ENCODE measurements at places on chromosomes 5 and 9.

DNA sequence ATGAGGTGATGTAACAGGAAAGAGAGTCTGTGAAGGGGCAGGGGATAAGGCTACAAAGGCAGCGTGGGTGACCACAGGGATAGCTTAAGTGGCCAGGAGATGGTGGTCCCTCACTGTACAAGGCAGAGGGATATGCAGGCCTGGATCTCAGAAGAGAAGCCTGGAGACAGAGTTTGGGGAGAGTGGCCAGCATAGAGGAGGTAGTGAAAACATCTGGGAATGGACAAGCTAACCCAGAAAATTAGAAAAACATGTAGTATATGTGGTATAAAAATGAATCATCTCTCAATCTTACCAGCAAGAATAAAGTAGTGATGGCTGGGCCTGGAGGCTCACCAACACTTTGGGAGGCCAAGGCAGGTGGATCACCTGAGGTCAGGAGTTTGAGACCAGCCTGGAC lies 349.2 kb upstream of the KLF4 start:
- DNase-seq = no peak

DNA sequence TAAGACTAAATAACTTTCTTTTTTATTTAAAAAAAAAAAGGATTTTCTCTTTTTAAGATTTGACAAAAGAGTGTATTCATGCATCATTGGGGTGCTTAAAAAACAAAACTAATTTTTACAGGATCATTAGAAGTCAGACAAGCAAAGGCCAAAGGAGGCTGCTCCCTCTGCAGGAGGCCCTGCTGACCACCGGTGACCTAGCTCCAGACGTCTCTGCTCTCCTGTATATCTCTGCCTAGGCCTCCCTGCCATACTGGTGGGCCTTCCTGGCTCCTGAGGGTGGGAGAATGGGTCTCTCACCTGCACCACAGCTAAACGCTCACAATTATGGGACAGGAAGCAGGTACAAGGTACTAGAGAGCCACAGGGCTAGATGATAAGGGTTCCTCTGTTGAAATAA lies 36.6 kb downstream of the CSF2 start:
- no peak for DNase-seq

- DNase-seq = no peak
Observed at GRCh38 chr5:79966448-79966847, 24.6 kb downstream of the MTX3 start.

DNA sequence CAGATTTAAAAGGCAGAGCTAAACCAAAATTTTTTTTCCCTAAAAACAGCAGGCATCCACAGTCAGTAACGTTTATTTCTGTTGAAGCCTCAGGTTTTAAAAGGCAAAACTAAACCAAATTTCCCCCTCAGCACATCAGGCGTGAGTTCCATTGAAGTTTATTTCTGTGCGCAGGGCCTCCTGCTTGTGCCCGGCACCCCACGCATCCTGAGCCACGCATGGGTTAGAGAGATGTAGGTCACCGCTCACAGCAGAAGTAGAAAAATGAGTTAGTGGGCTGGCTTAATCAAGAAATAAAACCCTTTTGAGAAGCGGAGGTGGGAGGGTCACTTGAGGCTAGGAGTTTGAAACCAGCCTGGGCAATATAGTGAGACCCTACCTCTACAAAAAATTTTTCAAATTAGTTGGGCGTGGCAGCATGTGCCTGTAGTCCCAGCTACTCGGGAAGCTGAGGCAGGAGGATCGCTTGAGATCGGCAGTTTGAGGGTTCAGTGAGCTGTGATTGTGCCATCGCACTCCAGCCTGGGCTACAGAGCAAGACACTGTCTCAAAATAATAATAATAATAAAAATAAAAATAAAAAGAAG lies 75.6 kb upstream of the SPIN1 start:
- DNase-seq = no peak

GRCh38 chr9:25322142-25322541 lies 356.1 kb downstream of the TUSC1 start:
- no peak for DNase-seq

GRCh38 chr5:137142346-137142745 lies 356.8 kb downstream of the SPOCK1 start:
- no peak for DNase-seq

DNA sequence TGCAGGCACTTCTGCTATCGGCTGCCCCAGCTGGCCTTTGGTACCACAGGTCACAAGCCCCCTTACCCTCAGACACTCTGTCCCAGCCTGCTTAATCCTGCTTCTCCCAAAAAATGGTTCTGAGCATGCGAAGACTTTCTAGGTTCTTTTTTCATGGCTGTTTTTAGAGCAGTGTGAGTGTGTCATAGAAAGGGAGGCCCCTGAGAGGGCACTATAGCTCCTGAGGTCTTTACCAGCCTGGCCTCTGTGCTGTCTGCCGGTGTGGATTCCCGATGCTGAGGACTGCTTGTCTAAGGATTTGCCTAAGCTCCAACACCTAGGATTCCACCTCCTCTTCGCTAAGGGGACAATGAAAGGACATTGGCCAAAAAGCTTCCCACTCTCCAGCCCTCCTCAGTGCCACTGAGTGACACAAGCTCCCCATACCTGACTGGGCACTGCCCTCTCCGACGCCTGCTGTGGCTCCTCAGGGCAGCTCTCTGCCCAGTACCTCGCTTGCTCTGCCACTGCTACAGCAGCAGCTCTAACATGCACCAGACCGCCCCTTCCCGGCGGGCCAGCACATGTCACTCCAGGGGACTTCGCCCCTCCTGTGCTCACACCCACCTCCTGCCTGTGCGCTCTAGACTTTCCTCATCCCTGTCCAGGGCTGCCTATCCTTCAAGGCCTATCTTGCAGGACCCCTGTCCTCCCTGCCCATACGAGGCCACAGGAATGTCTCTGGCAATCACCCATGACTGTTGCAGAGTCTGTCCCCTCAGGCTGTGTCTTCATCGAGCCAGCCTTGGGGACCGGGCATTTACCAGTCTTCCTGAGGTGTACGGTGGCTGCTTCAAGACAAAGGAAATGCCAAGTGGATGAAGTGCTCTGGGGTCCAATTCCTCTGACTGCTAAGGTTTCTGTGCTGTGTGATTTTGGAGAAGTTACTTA lies 21.0 kb downstream of the MACROH2A1 start:
- DNase-seq = no peak

- no peak for DNase-seq
Observed at GRCh38 chr9:81032030-81032572, 657.2 kb downstream of the TLE1 start.

GRCh38 chr5:151612689-151613427 lies 21.7 kb upstream of the FAT2 start:
- DNase-seq = no peak

DNA sequence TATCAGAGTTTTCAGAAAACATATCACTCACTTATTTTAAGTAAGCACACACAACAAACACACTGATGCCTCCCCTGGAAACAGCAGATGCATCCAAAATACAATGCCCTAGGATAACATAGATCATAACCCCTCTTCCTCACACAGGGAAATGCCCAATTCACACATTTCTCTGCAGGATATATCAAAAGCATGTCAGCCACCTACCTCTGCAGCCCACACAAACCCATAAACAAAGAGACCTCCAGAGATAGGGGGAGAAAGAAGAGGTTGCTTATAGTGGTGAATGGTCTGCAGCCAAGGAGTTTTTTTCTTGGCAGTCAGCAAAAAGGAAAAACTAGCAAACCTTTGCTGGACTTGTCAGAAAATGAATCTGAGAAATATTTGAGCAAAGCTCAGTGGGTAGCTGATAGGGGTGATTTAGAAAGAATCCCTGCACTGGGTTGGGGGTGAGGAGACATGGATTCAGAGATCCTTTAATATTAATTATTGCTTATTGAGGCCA lies 36.1 kb downstream of the ABLIM3 start:
- DNase-seq = no peak

DNA sequence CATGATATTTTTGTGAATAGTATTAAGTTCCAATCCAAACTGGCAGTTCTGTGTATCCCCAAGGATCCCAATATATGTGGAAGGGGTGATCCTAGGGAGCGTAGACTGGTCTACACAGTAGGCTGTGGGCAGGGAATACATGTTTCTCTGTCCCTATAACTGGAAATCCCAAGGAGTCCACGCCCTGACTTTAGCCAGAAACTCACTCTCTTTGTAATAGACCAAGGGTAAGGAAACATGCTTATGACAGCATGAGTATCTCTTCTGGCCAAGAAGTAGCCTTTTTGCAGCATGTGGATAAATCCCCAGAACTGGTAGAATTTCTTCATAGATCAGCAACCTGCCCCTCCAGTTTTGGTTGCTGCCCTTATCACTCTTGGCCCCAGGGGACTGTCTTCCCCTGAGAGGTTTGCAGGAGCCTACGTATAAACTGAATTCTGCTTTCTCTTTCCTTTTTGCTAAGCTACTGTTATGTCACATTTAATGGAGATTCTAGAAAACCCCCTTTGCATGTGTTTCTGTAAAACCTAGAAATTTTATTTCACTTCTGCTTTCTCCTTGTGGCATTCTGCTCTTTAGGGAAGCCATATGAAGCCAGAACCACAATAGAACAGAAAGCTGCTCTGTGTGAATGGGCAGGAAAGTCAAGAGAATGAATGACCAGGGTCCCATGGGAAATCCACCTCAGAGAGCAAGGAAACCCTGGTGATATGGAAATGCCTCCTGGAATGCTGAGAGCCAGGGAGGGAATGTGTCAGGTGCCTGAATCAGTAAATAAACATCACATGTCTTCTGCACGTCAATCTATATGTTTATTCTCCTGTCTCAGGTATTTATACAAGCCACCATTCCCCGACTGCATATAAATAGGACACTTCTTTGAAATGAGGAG lies 3.5 kb downstream of the IFNA2 start:
- DNase-seq = no peak

GRCh38 chr9:130288393-130288792 lies 22.8 kb downstream of the HMCN2 start:
- no peak for DNase-seq

- DNase-seq = no peak
Observed at GRCh38 chr5:64637144-64637543, 53.2 kb upstream of the SHISAL2B start.

GRCh38 chr9:33381231-33381791 lies 21.1 kb downstream of the AQP7 start:
- no peak for DNase-seq

DNA sequence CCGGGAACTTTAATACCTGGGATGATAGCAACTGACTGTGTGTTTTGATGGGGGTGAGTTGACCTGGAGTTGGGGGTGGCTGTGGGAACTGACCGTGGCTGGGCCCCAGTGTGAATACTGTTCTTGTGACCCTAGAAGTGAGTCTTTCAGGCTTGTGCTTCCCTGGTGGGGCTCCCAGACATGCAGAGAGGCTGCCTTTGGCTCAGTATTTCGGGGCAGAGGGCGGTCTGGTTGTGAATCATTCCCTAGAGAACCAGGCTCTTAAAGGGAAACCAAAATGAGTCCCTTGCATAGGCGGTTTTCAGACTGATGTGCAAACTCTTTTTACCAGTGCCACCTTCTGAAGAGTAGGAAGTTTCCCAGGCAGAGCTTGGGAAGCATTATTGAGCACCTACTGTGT lies 132.1 kb downstream of the MACROH2A1 start:
- no peak for DNase-seq

- no peak for DNase-seq
Observed at GRCh38 chr5:153276151-153276550, 214.3 kb upstream of the GRIA1 start.

- DNase-seq = no peak
Observed at GRCh38 chr9:136436055-136436634, 3.5 kb downstream of the INPP5E start.

DNA sequence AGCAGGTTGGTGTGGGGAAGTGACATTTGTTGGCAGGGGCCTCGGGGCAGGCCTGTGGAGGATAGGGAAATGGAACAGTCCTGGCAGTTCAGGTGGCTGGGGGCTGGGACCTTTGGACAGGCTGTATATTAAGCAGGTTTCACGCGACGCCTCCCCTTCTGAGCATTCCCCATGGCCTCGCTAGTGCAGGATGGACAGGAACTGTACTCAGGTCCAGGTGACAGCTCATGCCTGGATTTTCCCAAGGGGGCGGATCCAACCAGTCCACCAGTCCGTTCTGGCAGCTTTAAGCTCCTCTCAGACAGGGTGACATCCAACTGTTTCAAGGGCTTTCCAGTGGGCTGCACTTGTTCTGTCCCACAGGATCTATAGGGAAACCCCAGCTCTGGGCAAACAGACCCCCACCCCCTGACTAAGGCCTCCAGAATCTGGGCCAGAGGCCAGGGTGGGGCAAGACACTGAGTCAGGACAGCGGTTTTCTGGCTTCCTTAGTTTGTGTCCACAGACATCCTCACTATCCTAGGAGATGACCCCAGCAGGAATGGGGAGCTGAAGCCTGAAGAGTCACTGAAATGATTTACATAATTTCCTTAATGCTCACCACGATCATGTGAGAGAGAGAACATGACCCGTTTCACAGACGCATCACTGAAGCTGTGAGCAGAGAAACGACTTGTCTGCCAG lies 20.9 kb downstream of the CSF2 start:
- DNase-seq = no peak

- DNase-seq = no peak
Observed at GRCh38 chr5:73989956-73990355, 364.0 kb downstream of the ARHGEF28 start.

- DNase-seq = no peak
Observed at GRCh38 chr5:6508931-6509330, 60.3 kb downstream of the UBE2QL1 start.

- DNase-seq = no peak
Observed at GRCh38 chr9:19703702-19704101, 85.1 kb downstream of the SLC24A2 start.

GRCh38 chr9:28563291-28563934 lies 990.1 kb upstream of the C9orf72 start:
- DNase-seq = no peak

DNA sequence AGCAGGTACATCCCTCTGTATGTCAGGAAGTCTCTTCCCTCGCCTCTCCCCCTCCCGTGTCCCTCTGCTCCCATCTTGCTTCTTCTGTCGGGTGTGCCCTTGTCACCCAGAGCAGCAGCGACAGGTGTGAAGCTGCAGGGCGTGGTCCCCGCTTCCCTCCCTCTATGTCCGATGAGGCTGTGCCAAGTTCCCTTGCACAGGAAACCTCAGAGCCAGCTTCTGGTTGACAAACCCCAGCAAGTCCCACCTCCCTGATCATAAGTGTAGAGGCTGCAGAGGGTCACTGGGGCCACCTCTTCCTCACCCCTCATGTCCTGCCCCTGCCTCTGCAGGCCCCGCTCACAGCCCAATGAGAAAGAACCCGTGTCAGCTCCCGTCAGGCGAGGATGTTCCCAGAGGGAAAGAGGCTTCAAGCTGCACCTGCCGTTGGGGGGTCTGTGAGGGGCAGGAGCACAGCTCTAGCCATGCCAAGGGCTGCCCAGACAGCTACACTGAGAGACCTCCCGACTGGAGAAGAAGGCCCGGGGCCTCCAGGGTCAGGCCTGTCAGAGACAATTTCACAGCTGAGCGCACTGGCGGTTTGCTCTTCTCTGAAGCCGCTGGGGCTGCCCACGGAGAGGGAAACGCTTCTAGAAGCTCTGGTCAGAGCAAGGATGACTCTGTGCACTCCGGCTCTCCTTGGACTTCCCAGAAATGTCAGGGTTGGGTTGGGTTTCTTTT lies 73.3 kb downstream of the AK8 start:
- DNase-seq = no peak

- DNase-seq = no peak
Observed at GRCh38 chr9:37104183-37104889, 16.0 kb upstream of the ZCCHC7 start.

GRCh38 chr5:50888751-50889150 lies 222.3 kb downstream of the PARP8 start:
- no peak for DNase-seq

- no peak for DNase-seq
Observed at GRCh38 chr9:127612939-127613582, 984 bp downstream of the STXBP1 start.

All from glomerular endothelial cell (primary cell).